LoVo (cell line): ENCODE measurements at places on chromosomes 7 and 10.
A peak's percentile ranks its signal among the peaks of the same experiment; 100 is the strongest.

DNA sequence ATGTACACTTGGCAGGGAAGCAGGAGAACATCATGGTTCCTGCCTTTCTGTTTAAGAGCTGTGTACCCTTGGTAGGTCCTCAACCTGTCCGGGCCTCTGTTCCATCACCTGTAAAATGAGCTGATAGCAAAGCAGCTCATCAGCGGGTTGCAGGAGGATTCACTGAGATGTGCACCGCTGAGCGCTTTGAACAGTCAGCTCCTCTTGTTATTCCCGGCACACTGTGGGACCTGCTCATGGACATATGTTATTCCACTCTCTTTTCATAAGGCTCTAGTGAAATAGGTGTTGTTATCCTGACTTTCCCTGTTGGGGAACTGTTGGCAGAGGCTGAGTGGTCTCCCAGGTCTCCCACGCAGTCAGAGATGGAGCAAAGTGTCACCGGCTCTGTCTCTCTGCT lies 497.5 kb upstream of the ZMIZ1 start:
- DNase-seq: no peak

GRCh38 chr7:106354822-106355221 lies 70.0 kb upstream of the NAMPT start:
- no peak for DNase-seq

DNA sequence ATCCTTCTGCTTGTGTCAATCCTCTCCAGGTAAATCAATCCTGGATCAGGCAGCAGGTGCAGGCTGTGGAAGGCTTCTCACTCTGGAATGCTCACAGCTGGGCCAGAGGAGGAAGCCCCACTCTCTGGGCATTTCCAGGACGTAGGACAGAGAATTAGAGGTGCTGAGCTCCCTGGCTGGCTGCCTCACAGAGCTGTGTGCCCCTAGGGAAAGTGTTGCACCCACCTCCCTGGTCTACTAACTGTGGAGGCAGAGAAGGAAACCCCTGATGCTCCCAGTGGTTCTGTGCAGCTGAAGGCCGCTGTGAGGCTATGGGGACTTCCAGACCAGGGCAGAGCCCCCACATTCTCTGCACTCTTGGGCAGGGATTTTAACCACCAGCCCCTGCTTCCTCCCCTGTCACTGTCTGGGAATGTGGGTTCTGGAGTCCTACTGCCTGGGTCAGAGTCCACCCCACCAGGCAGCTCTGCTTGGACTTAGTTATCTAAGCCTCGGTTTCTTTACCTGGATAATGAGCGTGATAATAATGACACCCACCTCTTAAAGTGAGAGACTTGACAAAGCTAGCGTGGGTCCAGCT lies 73.5 kb upstream of the EEPD1 start:
- DNase-seq: no peak

GRCh38 chr7:74443543-74444247 lies 10.0 kb upstream of the GTF2IRD1 start:
- no peak for DNase-seq

- DNase-seq: peak; percentile 39
These were observed 201.3 kb downstream of the JCAD start for GRCh38 chr10:29857843-29858701.

DNA sequence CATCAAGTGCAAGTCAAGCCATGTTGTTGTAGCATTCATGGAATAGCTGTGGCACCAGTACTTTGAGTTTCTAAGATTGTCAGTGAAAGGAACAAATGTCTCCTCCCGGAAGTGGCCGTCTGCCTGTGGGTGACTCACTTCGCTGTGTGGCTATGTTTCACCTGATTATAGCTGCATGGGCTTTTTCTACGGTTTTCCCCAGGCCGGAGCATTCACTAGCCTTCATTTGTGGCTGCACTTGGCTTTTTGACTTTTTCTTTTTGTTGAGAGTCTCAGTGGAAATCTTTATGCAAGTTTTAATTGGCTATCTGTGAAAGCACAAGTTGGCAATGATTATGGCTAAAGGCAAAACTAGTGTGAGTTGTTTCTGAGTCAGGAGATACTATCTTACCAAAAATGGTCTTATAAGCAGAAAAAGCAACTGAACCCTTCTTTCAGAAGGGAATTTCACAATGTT lies 35.0 kb downstream of the SRI start:
- no peak for DNase-seq

GRCh38 chr10:4125776-4126175 lies 340.8 kb upstream of the KLF6 start:
- no peak for DNase-seq

DNA sequence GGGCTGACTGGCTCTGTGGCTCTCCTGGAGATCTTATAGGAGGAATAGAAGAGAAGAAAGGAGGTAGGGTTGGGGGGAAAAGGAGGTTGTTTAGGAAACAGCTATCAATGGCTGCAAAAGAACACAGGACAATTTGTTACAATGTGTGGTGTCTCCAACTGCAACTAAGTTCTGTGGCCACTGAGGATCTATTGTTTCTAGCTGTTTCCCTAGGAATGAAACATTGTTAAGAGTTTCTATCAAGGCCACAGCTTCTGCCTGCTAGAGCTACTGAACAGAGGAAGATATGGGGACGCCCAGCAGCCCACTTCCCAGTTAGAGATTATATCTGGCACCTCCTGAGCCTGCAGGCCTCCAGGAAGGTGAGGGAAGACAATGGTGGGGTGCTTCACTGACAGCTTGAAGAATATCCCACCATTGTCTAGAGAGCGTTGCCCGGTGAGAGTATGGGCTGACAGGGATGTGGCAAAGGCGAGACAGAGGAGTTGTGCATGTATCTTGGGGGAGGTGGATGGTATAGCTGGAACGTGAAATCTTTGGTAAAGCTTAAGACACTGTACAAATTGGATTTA lies 4.0 kb downstream of the SCD start:
- DNase-seq: no peak

- DNase-seq: no peak
These were observed 83.7 kb downstream of the PRLHR start for GRCh38 chr10:118511711-118512110.

- DNase-seq: no peak
These were observed 26.0 kb downstream of the RBM17 start for GRCh38 chr10:6114805-6115341.

GRCh38 chr10:103784723-103785418 lies 70.5 kb downstream of the SH3PXD2A start:
- DNase-seq: peak; percentile 8

- DNase-seq: no peak
These were observed 126.7 kb downstream of the CPEB3 start for GRCh38 chr10:92164036-92164696.

DNA sequence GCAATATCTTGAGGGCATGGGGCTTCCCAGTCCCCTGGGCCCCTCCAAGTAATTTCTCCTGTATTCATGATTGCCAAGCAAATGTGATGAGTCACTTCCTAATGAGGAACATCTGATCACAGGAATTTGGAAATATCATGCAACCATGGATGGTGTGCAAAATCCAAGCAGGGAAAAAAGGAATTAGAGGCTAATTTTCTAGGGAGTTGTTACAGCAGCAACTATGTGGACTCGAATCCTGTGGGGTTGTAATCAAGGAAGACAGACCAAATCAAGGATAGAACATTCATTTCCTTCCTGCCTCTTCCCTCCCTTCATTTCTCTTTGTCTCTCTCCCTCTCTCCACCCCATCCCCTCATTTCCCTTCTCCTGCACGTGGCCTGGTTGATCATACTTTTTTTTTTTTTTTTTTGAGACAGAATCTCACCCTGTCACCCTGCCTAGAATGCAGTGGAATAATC lies 23.9 kb upstream of the AGFG2 start:
- DNase-seq: no peak

DNA sequence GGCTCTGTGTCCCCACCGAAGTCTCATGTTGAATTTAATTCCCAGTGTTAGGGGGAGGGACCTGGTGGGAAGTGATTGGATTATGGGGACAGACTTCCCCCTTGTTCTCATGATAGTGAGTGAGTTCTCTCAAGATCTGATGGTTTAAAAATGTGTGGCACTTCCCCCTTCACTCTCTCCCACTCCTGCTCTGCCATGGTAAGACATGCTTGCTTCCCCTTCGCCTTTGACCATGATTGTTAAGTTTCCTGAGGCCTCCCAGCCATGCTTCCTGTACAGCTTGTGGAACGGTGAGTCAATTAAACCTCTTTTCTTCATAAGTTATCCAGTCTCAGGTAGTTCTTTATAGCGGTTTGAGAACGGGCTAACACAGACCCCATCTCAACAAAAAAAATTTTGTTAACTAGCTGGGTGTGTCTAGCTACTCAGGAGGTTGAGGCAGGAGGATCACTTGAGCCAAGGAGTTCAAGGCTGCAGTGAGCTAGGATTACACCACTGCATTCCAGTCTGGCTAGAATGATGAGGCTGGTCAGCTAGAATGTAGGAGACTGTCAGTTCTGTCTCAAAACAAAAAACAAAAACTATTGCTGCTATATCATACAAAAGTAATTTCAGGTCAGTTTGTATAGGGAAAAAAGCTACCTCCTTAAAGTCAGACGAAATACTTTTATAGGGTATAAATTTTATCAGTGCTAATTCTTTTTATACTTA lies 57.7 kb downstream of the ATAD1 start:
- DNase-seq: no peak

DNA sequence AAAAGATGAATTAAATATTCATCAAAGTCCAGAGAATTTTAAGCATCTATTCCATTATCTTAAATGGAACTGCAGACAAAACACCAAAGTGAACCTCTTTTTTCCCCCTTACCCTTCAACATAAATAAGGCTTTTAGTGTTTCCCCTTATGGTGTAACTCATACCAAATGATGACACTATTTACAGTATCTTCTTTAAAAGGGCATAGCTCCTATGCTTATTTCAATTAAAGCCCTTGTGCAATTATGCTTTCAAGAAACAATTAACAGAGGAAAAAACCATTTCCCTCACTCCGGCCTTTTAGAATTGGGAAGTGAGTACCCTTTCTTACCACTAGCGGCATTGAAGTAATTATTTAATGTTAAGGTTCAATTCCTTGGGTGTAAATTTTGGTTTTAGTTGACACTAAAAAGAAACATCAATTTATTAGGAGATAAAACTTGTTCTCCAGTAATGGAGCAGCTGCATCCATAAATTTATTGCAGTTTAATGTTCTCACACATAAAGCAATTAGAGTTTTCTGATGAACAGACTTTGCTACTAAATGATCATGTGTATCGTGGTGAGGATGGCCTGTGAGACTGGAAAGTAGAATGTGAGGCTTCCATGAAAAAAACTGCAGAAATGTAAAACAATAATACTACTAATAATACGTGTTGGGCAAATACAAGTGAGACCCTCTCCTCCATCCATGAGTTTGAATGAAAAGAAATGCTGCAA lies 661.3 kb downstream of the PARD3 start:
- DNase-seq: no peak

DNA sequence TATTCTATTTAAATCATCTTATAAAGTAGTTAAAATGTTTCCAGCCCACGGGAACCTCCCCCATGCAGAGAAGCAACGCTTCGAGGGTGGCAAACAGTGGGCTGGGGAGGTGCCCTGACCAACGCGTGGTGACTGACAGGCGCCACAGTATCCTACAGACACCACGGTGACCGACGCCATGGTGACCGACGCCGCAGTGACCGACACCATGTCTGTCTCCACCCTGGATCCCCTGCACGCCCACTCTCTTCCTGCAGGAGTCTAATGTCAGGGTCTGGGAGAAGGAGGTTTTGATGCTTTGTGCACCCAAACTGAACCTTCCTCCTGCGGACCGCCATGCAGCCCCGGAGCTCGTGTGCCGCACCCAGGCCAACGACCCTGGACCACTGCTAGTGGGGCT lies 464.4 kb downstream of the PTPRN2 start:
- no peak for DNase-seq

GRCh38 chr7:36155811-36156361 lies 2.8 kb downstream of the EEPD1 start:
- no peak for DNase-seq

GRCh38 chr7:36021367-36021766 lies 131.7 kb upstream of the EEPD1 start:
- no peak for DNase-seq

DNA sequence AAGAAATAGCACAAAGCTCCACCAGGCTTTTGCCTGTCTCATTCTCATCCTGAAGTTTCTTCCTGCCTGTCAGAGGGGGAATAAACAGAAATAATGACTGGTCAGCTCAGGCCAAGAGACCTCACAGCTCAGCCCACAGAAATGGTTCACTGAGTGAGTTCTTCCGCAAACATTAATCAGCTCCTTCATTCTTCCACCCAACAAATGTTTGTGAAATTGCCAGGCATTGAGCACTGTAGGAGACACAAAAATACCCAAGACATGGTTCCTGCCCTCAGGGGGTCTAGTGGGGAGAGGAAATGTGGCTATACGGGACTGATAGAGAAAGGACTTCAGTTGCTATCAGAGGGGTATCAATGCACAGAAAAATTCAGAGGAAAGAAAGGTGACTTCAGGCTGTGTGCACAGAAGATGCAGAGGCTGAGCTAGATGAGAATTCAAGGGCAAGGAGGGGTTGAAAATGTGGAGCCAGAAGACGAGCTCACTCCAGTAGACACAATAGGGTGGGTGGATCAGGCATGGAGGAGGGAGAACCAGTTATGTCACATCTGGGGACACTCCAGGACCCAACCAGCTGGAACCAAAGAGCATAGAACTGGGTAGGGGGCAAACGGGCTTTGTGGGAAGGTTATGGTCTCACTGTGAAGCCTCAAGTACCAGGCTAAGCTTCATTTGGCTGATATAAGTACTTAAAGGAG lies 20.9 kb downstream of the MYOF start:
- no peak for DNase-seq

DNA sequence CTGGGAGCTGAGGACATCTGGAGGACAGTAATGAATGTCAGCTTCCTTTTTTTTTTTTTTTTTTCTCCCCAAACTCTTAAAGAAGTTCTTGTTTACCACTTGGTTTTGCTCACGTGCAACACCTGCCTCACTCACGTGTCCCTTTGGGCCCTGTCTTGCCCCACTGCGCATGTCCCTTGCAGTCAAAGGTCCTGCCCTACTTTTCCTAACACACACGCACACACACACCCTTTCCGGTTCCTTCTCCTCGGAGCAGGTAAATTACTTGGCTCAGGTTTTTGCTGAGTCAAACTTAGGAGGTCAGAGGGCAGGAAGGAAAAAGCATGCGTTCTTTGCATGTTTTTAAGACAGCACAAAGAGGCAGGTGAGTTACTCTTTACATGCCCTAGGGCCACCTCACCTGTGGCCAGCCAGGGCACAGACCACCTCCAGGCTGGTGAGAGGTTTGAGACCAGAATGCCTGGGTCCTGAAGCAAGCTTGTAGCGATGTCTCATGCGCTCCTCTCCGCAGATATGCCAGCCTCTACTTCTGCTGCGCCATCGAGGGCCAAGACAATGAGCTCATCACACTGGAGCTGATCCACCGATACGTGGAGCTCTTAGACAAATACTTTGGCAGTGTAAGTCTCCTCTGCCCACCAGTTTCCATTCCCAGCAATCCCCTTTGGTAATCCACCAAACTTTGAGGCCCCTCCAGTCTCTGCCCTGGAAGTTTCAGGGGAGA lies 2.8 kb downstream of the AP1S1 start:
- DNase-seq: no peak

GRCh38 chr10:15346440-15347141 lies 24.5 kb downstream of the FAM171A1 start:
- DNase-seq: no peak

GRCh38 chr7:39271402-39271801 lies 293.7 kb downstream of the POU6F2 start:
- peak; percentile 16 for DNase-seq
